Tibial artery (tissue), 4 donors: ENCODE measurements at places on chromosomes 7 and 10.

DNA sequence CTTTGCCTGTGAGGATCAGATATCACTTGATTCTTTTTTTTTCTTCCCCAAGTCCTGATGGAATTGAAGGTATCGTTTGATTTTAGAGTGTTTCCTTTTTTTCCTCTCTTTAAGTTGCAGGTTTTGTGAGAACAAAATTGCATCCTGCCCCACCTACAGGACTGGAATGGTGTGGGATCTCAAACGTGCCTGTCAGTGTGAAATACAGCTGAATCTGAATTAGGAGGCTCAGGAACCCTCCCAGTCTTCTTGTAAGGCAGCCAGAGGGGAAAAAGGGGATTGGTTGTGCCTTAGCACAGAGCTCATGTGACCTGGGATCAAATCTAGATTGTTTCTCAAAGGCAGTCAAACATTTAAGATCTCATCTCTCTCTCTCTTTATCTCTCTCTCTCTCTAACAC lies 32.7 kb upstream of the KLHL7 start:
- no peak for DNase-seq

GRCh38 chr7:129298268-129298893 lies 73.6 kb downstream of the AHCYL2 start:
- peak; percentile 28 for DNase-seq

- no peak for DNase-seq
Observed at GRCh38 chr10:36474456-36474855, 650.9 kb upstream of the ANKRD30A start.

DNA sequence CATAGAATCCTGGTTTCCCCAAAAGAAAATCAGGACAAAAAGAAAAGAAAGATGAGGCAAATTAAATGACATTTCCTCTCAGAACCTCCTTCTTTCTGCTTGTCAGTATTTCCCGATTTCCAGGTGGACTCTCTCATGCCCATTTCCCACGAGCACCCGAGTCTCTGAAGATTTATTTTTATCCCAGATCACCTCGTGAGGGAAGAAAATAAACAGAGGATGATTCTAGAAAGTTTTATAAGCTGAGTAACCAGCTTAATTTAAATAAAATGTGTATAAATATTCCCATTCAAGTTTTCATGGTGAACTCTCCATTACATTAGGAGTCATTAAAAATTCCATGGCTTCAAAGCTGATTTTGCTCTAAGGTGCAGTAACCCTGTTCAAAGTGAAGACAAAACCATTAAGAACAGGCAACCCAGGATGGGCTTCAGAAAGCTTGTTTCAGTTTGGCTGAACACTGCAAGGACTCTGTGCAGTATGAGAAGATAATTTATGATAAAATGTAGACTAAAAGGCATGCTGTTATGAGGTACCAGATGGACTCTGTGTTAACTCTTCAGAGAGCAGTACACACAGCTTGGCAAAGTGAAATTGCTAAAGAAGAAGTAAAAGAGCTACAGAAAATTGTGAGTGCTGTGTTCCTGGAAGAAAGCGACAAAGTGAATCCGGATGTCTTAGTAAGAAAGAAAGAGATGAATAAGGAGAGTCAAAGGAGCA lies 521.3 kb upstream of the LRRN3 start:
- no peak for DNase-seq

DNA sequence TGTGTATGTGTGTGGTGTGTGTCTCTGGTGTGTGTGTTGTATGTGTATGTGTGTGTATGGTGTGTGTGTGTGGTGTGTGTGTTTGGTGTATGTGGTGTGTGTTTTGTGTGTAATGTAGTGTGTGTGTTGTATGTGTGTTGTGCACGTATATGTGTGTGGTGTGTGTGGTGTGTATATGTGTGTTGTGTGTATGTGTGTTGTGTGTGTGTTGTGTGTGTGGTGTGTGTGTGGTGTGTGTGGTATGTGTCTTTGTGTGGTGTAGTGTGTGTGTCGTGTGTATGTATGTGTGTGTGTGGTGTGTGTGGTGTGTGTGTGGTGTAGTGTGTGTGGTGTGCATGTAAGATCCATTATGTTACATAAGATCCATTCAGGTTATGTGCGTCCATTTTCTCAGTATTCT lies 21.9 kb upstream of the VIPR2 start:
- no peak for DNase-seq

DNA sequence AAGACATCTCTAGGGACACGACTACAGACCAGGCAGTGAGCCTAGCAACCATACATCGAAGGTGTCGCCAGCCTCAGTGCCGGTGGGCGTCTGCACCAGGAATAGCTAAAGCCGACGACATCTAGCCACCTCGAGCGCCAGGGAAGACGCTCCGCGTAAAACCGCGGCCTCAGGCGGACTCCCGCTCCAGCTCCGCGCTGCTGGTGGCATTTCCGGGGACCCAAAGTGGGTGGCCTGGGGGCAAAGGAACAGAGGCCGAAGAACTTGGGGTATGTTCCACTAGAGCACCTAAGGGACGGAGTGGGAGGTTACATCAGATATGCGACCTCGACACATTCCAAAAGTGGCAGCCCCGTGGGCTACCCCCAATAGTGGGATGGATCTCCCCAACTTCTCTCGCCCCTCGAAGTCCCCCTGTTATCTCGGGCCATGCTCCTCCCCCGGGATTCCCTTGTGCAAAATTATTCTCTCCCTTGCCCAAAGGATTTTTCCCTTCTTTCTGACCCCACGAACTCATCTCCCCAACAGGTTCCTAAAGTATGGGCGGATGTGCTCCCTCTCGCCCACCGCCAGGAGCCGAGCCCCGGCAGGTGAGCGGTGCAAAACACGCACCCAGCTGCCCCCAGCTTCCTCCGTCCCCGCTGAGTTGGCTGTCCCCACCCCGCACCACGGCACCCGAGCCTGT lies 1.2 kb downstream of the KCNMA1 start:
- peak; percentile 74 for DNase-seq

GRCh38 chr7:128388145-128388485 lies 21.7 kb downstream of the IMPDH1 start:
- DNase-seq, result no peak

- DNase-seq, result no peak
Observed at GRCh38 chr10:87092376-87092860, 2.2 kb downstream of the GLUD1 start.

- no peak for DNase-seq
Observed at GRCh38 chr10:107487284-107487683, 322.8 kb upstream of the SORCS1 start.

GRCh38 chr7:6730343-6730633 lies 23.5 kb upstream of the ZNF12 start:
- DNase-seq, result no peak

DNA sequence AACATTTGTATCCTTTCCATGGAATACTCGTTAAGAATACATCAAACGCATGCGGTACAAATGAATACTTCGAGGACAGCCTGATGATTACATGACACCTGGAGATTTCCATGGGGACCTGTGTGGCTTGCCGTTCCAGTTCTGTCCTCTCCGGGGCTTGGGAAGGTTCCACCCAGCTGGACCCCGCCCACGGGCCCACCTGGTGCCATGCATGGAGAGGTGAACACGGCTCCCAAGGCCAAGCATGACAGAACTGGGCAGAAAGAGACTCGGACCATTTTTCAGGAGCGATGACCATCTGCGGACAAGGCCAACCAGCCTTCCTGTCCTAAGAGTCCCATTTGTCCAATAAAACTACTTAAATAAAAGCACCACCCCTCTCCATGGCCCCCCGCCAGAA lies 80.1 kb downstream of the TEX36 start:
- DNase-seq, result no peak

- DNase-seq, result no peak
Observed at GRCh38 chr7:90532231-90532929, 62.9 kb downstream of the PTTG1IP2 start.

GRCh38 chr10:92559046-92559445 lies 14.8 kb downstream of the IDE start:
- no peak for DNase-seq

DNA sequence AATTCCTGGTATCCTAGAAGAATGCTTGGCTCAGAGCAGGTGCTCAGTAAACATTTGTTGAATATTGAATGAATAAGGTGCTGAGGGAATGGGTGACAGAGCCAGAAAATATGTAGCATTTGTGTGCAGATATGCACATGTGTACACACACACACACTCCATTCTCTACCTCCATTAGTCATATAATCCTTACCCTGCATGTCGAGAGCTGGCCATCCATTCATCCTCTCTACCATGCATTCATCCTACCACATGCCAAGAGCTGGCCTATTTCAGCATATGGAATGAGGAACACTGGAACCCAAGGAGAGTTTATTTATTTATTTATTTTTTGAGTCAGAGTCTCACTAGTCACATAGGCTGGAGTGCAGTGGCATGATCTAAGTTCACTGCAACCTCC lies 284.8 kb downstream of the PLXNA4 start:
- no peak for DNase-seq

GRCh38 chr10:102109166-102110116 lies 10.7 kb downstream of the LDB1 start:
- no peak for DNase-seq

DNA sequence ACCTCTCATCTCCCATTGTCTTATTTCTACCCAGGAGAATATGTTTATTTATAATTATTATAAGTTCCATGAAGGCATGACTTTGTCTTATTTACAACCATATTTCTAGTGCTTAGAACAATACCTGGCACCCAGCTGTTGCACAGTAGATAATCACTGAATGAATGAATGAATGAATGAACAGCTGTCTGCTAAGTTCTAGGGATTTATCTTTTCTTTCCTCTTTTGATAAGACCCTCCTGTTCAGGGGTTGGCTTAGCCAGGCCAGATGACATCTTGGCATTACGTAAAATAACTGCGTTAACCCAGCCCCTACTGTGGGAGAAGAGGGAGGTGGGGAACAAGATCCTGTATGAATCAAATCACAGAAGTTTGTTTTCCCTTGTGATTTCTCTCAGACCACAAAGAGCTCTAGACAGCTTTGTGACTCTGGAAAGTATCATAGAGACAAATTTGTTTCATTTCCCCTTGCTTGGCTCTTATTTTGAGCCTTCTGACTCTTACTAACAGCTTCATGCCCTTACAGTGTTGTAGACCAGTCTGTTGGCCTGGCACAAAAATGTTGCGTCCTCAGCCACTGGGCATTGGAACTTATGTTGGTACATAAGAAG lies 8.4 kb downstream of the ZNF862 start:
- no peak for DNase-seq

DNA sequence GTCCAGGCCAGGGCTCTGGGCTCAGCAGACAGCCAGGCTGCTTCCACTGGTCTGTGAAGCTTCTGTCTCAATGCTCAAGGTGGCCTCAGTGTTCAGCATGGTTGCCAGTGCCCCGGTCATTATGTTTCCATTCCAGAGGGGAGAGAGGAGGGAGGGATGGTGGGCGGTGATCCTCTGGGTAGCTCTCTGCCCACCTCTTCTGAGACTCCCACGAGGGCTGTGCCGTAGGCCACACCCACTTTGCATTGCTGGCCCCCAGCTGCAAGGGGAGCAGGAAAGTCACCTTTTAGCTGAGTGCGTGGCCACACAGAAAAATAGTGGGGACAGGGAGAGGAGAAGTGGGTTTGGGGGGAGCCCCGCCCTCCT lies 42.5 kb downstream of the FOXK1 start:
- no peak for DNase-seq

DNA sequence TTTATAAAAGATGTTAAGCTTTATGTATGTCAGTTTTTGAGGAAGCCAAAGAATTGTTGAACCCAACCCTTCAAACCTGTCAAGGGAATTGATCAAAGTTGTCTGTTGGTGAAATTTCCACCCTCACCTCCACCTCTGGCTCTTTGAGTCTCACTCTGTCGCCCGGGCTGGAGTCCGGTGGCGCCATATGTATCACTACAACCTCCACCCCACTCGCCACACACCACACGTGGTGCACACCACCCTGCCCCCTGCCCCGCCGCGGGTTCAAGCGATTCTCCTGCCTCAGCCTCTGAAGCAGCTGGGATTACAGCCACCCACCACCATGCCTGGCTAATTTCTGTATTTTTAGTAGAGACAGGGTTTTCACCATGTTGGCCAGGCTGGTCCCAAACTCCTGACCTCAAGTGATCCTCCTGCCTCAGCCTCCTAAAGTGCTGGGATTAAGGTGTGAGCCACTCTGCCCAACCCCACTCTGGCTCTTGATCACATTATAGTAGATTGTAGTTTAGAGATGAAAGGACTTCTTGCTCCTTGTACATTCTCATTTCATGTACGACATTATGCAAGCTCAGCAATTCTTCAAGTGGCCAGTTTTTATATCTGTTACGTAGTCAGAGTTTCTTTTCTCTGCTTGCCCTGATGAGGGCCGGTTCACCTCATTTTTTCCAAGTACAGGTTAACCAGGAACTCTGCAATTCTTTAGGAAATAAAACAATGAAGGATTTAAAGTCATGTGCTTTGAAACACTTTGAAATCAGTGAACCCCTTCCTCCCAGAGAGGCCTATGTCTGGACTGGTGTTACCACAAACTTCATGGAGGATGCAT lies 7.0 kb downstream of the BAMBI start:
- no peak for DNase-seq

GRCh38 chr7:130721486-130722277 lies 12.3 kb downstream of the KLF14 start:
- DNase-seq, result peak; percentile 71

DNA sequence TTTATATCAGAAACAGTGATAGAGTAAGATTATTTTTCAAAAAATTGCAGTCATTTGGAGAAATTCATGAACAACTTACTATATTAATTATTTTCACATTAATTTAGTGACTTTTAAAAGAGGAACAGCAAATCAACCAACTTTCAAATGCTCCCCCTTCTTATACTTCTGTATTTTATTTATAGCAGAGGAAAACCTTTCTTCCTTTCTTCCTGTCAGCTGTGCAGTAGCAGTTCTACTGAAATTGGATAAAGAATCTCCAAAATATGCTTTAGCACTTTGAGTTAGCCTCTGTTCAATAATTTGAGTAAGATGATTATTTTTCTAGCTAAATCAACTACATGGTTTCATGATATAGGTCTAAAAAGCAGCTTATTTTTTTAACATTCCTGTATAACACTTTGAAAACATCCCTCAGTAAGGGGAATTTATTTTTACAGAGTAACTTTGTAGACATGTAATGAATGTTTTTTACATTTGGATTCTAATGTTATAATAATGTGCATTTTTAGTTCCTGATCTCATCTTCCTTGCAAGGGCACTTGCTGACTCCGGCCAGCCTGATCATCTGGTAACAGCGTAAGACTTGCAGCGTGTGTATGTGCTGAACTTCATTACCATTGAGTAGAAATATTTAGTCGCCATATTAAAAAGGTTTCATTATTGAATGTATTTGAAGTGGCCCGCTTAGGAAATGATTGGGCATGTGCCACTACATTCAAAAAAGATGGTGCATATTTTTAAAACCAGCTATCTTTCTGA lies 158.3 kb upstream of the HDAC9 start:
- no peak for DNase-seq

DNA sequence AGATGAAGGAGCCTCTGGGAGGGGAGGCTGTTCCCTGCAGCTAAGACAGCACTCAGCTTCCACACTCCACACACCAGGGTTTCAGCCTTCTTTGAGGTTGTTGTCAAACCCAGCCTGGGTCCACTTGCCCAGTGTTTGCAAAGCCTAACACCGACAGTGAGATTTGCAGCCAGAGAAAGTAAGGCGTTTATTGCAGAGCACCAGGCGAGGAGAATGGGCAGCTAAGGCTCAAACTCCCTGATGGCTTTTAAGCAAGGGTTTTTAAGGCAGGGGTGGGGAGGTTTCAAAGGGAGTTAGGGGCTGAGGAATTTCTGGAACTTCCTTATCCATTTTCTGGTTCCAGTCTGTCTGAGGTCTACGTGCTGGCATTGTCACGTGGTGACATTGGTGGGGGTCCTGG lies 4.7 kb upstream of the ZNF775 start:
- DNase-seq, result no peak

GRCh38 chr10:4653160-4653559 lies 172.8 kb upstream of the AKR1E2 start:
- no peak for DNase-seq
